ENCODE measurements at places on chromosomes 5 and 9.

GRCh38 chr9:91995000-91995655, 45.1 kb upstream of the ROR2 start:
- no peak for DNase-seq

DNA sequence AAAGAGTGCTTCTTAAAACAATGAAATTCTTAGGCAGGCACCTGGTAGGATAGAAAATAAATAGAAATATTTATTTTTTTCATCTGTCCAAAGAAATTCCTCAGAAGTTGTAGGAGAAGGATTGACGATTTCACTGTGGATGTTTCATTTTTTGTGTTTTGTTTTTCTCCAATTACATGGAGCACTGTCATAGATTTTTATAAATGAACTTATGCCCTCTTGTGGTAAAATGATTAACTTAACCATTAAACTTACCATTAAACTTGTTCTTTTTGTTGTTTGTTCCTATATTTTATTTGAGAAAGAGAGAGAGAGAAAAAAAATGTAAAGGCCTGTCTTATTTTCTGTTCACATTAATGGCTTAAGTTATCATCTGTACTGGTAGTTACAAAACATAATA, 339.2 kb downstream of the PRR16 start:
- DNase-seq, result peak; percentile 8

- no peak for DNase-seq
These were observed 729 bp upstream of the TMEM38B start for GRCh38 chr9:105693435-105694189.

DNA sequence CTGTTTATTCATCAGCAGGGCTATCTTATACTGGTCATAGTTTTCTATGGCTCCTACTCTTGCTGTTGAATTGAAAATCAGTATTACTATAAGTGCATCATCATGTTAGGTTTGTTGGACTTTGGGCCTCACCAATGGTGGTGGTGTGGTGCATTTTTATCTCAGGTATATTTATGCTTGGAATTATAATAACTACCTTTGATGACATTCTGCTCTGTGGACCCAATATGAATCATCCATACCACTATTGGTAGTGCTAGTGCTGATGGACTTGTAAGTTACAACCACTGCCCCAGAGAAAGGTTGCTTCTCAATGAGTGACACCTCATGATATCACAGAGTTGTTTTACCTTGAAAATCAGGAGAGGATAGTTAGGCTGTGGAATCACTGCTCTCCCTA, 28.0 kb downstream of the IL9 start:
- DNase-seq, result no peak

GRCh38 chr9:104177676-104178075, 83.6 kb downstream of the SMC2 start:
- DNase-seq, result no peak

DNA sequence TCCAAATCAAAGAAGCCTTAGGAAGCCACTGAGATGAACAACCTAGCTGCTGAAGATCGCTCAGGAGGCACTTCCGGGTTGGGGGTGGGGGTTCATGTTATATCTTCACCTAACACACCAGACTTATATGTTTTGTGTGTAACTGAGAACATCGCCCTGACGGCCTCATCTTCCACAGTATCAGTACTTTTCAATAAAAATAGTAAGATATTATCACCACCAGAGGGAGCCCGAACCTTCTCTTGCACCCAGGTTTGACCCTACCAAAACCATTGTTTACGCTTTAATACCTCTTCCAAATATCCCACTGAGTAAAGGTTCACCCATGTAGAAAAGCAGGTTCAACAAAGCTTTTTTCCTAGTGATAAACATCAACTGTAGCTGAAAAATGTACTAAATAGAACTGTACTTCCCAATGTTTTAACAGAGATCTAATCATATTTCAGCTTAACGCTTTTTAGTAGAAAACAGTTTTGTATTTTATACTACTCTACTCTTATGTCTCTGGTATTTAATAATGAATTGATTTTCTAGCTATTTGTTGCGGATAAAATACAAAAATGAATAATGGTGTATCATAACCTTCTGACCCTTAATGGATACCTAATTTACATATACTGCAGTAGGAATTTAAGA, 244.0 kb downstream of the EPB41L4A start:
- peak; percentile 59 for DNase-seq

GRCh38 chr9:122821278-122821943, 7.0 kb downstream of the PDCL start:
- no peak for DNase-seq

Measured in NCI-H1694 treated with DMSO at 0.1 percent for 48 hours (cell line).